ENCODE measurements at places on chromosomes 12 and 14.

DNA sequence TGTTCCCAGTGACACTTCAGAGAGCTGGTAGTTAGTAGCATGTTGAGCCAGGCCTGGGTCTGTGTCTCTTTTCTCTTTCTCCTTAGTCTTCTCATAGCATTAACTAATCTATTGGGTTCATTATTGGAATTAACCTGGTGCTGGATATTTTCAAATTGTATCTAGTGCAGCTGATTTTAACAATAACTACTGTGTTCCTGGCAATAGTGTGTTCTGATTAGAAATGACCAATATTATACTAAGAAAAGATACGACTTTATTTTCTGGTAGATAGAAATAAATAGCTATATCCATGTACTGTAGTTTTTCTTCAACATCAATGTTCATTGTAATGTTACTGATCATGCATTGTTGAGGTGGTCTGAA, 3.0 kb downstream of the FOS start:
- no peak for DNase-seq

GRCh38 chr14:48616931-48617330, 941.5 kb upstream of the MDGA2 start:
- DNase-seq = no peak

GRCh38 chr14:80940146-80940545, 1.4 kb downstream of the CEP128 start:
- no peak for DNase-seq

- no peak for DNase-seq
These were observed 10.6 kb downstream of the ACVRL1 start for GRCh38 chr12:51917746-51918453.

GRCh38 chr12:12244341-12244740, 22.5 kb downstream of the LRP6 start:
- DNase-seq = no peak

GRCh38 chr14:34620839-34621238, 9.1 kb downstream of the SNX6 start:
- no peak for DNase-seq

DNA sequence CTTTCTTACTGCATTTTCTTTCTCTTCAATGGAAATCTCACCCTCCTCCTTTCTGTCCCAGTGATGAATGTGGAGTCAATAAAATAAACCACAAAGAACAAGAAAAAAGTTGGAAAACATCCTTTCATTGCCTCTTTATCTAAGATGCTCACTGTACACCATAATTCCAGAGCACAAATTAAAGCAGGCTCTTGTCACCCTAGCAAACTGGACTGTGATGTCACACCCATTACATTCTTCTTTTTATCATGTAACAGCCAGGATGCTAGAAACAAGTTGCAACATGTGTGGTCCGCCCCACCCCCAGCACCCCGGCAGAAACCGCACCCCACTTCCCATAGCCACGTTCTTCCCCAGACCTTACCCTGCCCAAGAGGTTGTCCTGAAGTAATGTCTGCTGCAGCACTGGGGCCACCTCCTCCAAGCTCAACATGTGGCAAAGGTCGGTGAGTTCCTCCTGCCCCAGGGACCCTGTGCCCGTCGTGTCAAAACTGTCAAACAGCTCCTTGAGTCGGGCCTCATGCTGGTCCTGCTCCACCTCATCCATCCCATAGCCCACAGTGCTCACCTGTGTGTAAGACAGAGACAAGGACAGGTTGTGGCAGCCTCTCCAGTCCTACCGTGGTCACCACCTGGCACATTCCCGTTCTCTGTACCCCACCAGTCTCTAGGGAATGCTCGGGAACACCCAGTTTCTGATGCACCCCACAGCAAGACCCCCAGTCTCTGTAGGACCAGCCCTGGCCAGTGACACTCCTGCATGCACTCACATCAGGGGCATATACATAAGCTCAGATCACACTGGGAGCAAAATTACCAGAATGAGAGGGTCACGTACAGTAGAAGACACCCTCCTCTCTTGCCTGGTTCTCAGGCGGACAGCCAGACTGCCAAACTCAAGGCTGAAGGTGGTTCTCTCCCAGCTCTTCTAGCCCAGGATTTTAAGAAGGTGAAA, 9.2 kb downstream of the NIN start:
- DNase-seq = peak; percentile 27

- no peak for DNase-seq
These were observed 2.4 kb downstream of the SLC35F4 start for GRCh38 chr14:57863471-57863870.

- DNase-seq = no peak
These were observed 17.8 kb downstream of the SINHCAF start for GRCh38 chr12:31308116-31308515.

DNA sequence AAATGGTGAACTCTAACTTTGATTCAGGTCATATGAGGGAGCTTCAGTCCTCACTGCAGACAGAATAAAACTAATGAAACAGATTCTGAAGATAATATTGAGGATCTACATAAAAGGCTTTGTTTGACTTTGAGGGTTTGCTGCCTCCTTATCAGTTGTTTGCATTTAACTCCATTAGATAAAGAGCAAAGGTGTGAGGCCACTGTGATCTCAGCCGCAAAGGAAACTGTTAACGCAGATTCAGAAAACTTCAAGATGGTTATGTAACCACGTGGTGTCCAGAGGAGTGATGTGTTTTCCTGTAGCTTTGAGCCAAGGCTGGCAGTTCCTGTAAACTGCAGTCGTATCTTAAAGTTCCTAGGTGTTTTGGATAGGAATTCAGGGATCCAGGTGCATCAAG, 67.8 kb downstream of the METTL25 start:
- no peak for DNase-seq

GRCh38 chr14:106790189-106791036, 1264.0 kb downstream of the TMEM121 start:
- DNase-seq = peak; percentile 40

GRCh38 chr12:71562676-71563595, 100.7 kb downstream of the ZFC3H1 start:
- DNase-seq = no peak

DNA sequence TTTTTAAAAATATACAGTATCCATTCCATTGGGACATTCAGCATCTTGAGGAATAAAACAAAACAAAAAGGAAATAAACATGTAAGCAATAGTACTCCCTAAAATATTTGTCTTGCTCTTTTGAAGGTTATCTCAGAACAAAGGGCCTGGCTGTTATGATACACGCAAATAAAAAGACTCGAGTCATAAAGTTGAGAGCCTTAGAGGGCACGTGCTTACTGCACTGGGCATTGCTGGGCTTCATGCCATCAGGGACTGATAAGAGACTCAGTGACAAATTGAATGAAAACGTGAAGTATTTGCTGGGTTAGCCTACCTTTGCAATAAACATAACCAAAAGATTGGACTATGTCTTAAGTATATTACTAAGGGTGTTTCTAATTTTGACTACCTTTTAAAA, 118.9 kb downstream of the SLC35F4 start:
- DNase-seq = no peak

- no peak for DNase-seq
These were observed 254.4 kb upstream of the DIO2 start for GRCh38 chr14:80465546-80466220.

DNA sequence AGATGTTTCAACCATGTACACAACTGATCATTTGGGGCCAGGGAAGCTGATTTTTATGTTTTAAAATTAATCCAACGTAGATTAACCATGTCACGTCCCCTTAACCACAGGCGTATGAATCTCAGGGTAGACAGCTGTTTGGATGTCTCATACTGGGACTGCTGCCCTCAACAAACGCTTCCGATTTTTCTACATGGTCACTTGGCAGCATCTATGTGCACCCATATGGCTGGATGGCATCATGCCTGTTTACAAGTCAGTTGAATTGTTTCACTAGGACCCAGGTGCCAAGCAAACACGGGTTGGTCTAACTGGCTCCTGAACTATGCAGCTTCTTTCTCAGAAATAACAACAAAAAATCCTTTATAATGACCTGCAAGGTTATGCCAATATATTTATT, 393.8 kb downstream of the NPAS3 start:
- DNase-seq = no peak

GRCh38 chr12:51941604-51942003, 9.9 kb upstream of the ACVR1B start:
- no peak for DNase-seq

GRCh38 chr12:18135086-18135485, 45.1 kb upstream of the RERGL start:
- no peak for DNase-seq

DNA sequence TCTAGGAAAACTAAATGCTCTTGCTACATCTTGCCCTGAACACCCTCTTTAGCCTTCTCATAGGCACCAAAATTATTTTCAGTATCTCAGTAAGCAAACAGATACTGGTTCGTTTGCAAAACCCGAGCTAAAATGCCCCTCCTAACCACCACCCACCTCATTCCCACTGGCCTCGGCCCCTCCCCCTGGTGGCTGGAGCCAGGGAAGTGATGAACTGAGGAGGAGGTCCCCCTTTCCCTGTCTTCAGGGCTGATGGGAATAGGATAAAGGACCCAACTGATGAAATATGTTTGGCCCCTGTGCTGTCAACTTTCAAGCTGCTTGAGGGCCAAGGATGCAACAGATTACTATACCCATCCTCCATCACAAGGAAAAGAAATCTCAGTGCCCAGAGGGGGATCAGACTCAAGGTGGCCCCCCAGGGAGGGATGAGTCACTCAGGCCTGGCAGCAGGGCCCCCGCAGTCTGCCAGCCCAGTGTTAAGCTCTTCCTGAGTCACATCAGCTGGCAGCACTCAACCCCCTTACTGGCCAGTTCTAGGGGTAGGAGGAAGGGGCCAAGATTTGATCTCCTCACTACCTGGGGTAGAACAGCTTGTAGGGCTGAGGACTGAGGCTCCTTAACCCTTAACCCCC, 1.7 kb downstream of the ANKRD52 start:
- DNase-seq = no peak

GRCh38 chr12:6788972-6789924, at the start of gene CD4:
Gene CD4 (plus strand): TSS chr12:6789528. CDS start chr12:6800139, 10,611 bp downstream.
- DNase-seq = no peak
